ENCODE measurements at places on chromosomes 5 and 9.
A peak's percentile ranks its signal among the peaks of the same experiment; 100 is the strongest.

GRCh38 chr5:37849641-37850040, 9.8 kb upstream of the GDNF start:
- DNase-seq: no peak

GRCh38 chr5:78527054-78527859, 121.3 kb downstream of the LHFPL2 start:
- DNase-seq: no peak

- DNase-seq: peak; percentile 28
These were observed 572 bp downstream of the NR4A3 start for GRCh38 chr9:99822109-99822805.

DNA sequence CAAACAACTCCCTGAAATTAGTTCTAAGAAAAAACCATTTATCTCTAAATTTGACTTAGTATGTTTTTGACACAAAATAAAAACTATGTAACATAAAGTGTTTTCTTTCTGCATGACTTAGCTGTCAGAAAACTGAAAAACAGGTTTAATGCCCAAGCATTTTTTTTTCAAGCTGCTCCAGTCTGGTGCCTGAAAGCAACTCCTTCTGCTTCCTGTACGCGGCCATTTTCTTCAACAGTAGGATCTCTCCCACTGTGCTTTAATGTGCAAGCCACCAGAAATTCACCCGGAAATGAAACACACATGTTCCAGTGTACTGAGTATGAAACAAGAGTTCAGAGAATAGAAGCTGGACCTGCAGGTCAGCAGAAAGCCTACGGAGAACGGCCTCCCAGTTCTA, 161.2 kb downstream of the MED27 start:
- no peak for DNase-seq

DNA sequence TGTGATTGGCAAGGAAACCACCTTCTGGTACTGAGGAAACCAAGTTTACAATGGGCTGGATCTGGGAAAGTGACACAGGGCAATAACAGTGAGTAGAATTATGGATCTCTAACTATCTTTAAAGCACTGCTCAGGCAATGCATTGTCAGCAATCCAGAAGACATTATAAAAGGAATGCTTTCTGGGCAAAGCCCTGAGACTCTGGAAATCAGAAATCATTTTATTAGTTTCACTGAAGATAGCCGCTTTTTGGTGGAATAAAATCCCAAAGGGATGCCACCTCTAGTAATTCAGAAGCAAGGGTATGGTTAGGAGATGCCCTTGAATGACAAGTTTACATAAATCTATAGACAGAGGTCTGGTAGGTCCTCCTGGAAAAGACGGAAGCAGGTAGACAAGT, 211.1 kb downstream of the DMRT2 start:
- DNase-seq: no peak

DNA sequence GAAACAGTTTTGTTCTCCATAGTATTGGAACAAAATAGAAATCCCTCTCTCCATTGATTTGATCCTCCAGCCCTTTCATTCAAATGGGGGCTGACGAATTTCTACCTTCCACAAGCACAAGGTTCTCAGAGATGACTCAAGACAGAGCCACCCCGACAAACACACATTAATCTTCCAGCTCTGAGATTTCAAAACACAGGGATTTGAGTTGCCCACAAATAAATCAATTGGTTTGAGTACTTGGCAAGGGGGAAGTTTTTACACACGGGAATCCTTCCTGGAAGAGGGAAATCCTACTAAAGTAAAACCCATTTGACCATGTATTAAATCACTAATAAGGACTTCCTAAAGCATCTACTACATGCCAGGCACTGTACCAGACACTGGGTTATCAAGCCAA, 5.4 kb downstream of the ADRA1B start:
- DNase-seq: no peak

DNA sequence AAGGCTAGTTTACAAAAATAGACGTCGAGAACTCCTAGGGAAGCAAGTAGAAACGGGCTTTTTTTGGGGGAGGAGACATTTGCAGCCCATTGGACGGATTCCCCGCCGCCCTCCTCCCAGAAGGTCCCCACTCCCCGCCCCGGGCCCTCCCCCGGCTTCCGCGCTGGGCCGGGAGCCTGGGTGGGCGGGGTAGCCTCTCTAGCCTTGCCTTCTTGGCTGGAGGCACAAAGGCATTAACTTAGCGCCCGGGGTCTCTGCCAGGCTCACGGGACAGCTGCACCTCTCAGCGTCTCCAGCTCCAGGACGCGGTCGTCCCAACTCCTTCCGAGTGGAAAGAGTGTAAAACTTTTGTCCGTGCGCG, at the start of gene DMRTA1:
Gene DMRTA1, plus strand, starts transcription at position 236 of the 361 bp plus-strand sequence. CDS start 242 bp downstream, outside the sequence.
- no peak for DNase-seq

DNA sequence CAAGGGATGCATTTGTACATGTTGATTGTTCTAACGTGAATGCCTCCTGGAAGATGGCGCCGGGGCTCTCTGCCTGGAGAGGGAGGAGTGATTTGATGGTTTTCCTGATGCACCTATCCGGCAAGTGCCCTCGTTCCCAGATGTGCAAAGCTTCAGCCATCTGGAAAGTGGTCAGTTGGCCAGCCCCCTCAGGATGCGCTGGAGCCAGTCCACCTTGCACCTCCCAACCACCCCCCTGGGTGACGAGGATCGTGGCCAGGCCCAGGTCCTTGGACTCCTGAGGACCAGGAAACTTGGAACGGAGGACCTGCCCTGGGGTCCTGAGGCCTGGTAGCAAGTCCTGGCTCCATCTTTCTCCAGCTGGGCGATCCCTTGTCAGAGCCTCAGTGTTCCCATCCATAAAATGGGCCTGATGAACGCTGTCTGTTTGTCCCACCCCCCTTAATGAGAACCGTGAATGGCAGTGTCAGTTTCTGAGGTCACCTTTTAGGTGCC, 23.6 kb upstream of the RNU6ATAC start:
- DNase-seq: peak; percentile 13

- no peak for DNase-seq
These were observed 27.3 kb downstream of the NME5 start for GRCh38 chr5:138111937-138112336.

- no peak for DNase-seq
These were observed 130.8 kb downstream of the C9orf152 start for GRCh38 chr9:110076894-110077725.

GRCh38 chr5:62707563-62707962, 128.9 kb downstream of the LRRC70 start:
- DNase-seq: no peak

GRCh38 chr9:35364817-35365585, 124.9 kb upstream of the RUSC2 start:
- no peak for DNase-seq

DNA sequence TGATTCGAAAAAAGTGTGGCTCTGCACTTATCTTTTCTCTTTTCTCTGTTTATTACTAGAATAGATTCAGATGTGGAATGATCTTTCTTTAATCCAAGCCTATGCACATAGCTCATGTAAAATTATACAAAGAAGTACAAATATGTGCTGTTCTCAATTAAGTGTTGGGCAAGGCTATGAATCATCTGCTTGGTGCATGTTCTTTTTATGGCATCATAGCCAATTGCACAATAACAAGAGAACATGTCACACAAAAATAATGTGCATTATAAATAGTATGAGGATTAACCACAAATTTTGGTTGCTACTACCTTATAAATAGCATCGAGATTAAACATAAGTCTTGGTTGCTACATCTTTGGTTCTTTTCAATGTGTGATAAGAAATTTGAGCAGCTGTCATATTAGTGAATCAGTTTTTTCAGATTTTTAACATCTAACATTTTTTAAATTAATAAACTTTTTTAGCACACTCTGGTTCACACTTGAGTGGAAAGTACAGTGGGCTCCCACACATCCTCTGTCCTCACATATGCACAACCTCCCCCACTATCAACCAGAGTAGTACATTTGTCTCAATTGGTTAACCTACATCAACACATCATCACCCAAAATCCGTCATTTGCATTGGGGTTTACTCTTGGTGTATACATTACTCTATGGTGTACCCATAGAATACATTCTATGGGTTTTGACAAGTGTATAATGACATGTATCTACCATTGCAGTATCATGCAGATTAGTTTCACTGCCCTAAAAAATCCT, 6.8 kb upstream of the RECK start:
- DNase-seq: no peak

- DNase-seq: no peak
These were observed 14.0 kb downstream of the ATP10B start for GRCh38 chr5:160837749-160838593.

GRCh38 chr9:22913026-22913425, 466.4 kb downstream of the DMRTA1 start:
- no peak for DNase-seq

DNA sequence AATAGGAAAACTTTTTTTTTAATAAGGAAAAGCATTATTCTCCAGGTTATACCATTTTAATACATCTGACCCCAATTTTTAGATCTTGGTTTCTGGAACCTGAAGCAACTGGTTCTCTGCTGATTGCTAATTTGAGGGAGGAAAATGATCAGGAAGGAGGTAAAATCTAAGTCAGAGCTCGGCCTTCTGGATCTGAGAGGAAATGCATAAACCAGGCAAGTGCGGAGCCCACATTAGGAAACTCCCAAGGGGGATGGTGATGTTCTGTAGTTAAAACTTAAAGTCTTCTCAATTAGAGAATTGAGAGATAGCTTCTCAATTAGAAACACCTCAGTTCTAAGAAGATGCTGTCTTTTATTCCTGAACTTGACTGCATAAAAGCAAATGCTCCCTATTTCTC, 113.5 kb downstream of the TSSK1B start:
- DNase-seq: no peak

DNA sequence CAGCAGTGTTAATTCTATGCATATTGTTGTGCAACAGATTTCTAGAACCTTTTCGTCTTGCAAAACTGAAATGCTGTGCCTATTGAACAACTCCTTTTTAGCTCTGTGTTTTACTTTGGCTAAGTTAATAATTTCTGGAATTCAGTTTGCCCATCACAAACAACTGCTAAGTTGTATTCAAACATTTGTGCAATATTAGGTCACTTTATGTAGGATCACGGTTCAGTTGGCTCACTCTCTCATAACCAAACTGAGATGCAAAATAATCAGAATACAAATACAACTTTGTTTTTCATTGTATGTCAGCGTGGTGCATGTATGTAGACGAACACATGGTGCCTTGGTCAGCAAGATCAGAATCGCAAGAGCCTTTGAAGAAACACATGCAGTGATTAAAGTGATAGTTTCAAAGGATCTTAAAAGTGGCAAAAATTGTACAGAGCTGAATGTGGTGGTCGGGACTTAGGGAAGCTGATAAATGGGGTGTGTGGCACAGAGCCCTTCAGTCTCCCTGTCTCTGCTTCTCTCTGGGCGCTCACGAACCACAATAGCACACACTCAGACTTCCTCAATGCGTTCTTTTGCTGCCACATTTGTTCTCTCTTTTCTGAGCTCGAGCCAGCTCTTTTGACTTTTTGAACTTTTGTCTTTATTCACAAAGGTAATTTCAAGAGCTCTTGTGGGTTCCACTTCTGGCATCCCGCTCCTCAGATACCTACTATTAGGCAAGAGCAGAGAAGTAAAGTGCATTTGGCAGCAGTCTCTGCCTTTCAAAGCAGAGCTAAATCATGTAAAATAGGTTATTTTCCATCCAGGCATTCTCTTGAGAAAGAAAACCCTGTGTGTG, 112.4 kb upstream of the CTSL start:
- no peak for DNase-seq

DNA sequence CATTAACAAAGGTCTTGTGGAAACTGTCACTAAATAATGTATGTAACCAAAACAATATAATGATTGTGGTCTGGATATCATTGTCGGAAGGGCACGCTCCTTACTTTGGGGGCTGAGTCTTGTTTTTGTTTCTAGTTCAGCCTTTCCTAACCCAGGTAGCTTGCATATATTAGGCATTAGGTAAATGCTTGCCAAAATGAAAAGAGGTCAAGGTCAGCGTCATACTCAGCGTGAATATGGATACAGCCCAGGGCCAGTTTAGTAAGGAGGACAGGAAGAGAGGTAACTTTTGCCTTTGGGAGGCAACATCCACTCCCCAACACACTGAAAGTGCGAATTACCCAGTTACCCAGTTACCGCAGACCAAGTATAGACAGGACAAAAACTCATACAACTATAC, 171.4 kb downstream of the RAB3C start:
- no peak for DNase-seq

DNA sequence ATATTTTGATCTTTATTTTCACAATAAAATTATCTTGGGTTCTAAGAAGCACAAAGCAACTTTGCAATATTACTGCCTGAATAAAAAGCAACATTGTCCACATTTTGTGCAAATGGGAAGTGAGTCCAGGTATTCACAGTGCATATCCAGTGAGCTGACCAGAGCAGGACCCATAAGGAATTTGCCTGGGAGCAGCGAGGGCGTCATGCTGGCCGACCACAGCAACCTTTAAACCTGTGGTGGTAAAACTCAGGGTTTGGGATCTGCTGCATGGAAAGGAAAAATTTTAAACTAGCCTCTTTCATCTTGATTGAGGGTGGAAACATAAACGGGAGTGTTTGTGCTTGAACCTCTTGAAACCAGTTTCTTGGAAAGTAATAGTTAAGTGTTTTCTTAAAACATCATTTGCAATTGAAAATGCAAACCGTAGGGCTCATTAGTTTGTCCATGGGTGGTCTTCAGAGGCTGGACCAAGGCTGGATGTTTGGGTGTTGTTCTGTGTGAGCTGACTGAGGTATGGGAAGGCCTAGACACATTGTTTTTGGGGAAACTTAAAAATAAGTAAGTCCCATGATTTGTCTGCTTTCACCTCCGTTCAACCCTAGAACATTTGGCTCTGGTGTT, 85.0 kb upstream of the ANKH start:
- DNase-seq: no peak

DNA sequence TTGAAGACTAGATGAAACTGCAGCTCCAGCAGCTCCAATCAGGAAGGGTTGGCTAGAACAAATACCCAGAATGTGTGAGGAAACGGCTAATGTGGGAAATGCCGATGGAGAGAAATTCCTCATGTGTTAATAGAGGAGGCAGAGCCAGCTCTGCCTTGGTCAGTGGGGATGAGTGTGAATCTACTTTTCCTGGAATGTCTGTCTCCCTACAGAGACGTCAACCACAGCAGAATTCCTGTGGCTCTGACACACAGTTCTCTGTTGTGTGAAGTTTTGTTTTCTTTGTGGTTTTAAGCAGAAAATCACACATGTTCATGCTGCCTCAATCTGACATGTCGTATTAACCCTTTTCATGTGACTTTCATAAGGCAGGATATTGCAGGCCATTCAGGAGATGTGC, 476.6 kb upstream of the WWC1 start:
- DNase-seq: no peak

DNA sequence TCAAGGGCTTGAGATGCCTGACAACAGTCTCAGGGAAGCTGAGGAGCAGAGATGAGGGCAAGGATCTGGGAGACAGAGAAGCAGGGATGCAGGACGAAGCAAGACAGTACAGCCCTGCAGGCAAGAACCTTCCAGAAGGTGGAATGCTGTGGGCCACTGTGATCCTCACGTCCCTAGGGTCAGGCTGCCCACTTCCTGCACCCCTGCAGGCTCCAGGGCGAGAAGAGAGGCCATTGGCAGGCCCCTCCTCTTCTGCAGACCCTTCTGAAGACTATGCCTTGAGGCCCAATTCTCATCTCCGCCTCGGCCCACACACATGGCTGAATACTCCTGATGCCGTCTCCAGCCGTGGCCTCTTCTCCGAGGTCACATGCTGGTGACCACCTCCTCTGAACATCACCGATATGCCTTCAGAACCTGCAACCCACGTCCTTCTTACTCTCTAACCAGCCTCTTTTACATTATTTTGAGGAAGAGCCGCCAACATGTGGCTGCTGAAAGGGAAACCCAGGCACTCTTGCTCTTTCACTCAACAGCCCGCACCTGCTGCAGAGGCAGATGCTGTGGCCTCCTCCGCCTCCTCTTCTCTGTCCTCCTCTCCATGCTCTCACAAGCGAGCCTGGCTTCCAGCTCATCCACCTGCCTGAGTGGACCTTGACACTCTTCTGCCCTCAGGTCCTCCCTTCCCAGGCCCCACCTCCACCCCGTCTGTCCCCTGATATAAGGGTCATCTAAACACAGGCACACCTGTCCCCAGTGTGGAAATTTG, 181.5 kb downstream of the IRX2 start:
- DNase-seq: no peak
